ENCODE measurements at places on chromosomes 5 and 9.

DNA sequence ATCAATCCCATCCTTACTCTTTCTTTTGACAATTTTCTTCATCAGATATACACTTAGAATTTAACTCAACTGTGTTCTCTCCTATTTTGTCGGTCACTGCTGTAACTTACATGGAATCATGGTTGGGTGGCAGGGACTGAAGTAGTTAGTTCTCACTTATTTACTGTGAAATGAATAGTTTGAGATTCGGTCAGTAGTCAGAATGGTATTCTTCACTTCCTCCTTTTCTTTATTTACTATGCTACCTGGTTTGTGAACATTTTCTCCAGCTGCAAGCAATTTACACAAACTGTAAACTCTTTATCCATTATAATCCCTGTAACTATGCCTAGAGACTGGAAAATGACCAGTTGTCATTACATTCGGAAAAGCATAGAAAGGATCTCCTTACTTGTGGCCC lies 41.5 kb upstream of the GDNF start:
- no peak for DNase-seq

GRCh38 chr9:107214915-107215314 lies 68.2 kb upstream of the RAD23B start:
- no peak for DNase-seq

- no peak for DNase-seq
Observed at GRCh38 chr5:29252390-29252789, 1941.1 kb upstream of the CDH6 start.

DNA sequence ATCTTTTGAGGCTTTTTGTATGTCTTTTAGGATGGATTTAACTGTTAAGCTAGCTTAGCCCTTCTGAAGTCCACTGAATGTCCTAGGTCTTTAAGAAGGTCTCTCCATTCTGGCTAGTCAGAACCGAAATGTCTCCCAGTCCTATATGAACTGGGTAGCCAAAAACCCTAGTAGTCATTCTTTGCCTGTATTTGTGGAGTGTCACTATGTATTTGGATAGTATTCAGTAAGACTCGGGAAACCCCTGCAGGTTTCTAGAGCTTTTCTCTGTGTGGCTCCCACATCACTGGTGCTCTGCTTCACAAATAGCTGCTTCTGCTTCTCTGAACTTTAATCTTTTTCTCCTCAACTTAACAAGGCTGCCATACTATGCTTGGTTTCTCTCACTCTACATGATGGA lies 68.0 kb downstream of the RIC1 start:
- DNase-seq: no peak

DNA sequence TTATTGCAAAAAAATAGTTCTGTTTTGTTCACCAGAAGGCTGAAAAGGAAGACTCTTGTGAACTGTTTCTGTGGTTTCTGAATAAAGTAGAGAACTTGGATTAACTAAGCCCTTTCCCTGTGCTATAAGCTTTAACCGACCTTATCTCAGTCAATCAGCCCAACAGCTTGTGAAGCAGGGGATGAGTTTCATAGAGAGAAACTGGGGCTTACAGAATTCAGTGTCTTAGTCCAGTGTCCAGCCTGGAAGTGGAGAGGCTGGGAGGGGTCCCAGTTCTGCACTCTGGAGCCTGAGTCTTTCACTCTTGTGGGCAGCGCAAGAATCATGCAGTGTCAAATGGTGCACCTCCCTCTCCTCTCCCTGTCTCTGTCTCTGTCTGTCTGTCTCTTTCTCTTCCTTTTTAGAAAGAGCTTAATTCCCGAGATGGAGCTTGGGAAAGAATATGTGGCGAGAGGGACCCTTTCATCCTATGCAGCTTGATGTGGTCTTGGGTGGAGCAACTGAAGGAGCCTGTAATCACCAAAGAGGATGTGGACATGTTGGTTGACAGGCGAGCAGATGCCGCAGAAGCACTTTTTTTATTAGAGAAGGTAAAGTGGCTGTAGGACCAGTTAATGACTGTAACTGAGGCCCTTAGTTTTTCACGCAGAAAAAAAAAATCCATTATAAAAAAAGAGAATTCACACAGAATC lies 17.0 kb downstream of the PTPDC1 start:
- DNase-seq: no peak

GRCh38 chr9:97768746-97769145 lies 71.6 kb upstream of the XPA start:
- DNase-seq: no peak

DNA sequence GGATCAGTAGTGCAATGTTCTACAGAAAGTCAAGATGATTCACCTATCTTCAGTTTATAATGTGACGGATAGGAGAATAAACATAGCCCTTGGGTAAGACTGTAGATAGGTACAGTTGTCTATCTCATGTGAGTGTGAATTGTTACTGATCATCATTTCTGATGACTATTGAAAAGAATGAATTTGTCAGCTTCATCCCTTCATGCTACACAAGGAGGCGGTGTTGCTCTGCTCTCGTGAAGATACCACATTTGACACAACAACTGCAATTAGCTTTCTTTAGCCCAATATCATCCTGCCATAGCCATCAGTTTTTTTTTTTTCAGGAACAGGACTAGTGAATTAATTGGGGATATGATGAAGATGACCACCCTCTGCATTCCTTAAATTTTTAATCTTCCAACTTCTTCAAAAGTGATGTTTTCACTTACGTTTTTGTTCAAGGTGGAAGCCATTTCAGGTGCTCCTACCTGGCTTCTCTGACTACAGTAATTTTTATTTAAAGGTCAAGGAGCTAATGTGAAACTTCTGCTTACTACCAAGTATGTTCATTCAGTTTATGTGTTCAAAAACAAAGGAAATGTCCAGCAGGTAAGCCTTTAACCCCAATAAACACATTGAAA lies 152.9 kb upstream of the MOCS2 start:
- no peak for DNase-seq

DNA sequence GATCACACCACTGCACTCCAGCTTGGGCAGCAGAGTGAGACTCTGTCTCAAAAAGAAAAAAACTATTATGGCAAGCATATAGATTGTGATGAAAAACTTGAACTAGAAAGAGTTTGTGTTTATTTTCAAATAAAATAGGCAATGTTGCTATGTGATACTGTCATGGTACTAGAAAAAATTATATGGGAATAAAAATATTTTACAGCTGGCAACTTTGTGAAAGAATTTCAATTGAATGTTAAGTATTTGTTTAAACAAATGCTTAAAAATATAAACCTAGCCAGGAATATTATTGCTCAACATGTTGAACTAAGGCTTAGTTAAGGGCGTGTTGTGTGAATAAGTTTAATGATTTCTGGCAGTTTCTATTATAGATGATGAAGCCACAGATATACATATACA lies 31.7 kb downstream of the HSDL2 start:
- no peak for DNase-seq

DNA sequence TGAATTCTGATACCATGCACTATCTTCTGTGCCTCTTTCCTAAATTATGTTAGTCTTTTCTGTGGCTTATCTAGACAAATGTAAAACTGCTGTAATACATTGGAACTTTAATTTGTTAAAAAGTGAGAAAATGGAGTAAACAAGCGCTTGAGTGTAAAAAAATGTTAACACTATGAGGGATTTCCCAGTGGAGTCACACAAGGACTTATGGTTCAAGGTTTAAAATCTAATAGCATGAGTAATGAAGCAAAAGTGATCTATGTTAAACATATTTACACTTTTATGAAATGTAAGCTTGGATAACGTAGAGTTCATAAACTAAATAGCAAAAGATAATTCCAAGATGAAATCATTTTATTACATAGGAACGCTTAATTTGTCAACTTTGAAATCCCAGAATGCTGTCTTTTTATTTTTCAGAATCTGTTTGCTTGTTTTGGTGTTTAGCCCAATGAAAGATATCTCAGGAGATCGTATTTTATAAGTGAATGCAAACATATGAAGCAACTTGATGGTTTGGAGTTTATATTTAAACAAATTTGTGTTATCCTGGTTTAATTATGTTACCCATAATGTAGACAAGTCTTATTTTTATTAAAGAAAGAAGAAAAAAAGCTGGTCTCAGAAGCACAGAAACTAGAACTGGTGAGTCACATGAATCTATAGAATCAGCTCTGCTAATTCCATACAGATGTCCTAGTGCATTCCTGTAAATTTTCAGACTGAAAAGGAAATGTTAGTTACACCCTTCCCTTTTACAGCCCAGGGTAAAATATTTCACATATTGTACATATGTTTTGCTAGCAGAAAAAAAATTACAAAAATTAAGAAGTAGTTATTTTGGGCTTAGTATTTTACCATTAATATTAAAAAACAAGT lies 34.2 kb upstream of the FBN2 start:
- DNase-seq: no peak

- no peak for DNase-seq
Observed at GRCh38 chr9:90783552-90783951, 18.1 kb upstream of the SYK start.

DNA sequence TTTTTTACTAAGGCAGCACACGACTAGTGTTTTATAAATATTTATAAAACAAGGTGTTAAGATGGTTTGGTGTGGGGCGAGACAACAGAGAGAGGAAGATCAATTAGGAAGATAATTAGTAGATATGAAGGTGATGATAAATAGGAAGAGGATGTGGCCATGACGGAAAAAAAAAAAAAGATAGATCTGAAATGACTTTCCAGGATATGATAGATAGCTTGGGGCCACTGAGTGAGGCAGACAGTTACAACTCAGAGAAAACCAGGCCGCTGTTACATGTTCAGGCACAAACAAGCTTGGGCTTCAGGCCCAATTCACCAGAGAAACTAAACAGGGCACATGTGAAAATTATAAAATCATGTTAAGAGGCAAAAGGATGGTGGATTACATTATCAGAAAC lies 43.2 kb downstream of the KIAA0825 start:
- DNase-seq: no peak

- no peak for DNase-seq
Observed at GRCh38 chr5:66789434-66789833, 193.2 kb downstream of the MAST4 start.

- DNase-seq: no peak
Observed at GRCh38 chr9:130461731-130462130, 17.0 kb downstream of the ASS1 start.

DNA sequence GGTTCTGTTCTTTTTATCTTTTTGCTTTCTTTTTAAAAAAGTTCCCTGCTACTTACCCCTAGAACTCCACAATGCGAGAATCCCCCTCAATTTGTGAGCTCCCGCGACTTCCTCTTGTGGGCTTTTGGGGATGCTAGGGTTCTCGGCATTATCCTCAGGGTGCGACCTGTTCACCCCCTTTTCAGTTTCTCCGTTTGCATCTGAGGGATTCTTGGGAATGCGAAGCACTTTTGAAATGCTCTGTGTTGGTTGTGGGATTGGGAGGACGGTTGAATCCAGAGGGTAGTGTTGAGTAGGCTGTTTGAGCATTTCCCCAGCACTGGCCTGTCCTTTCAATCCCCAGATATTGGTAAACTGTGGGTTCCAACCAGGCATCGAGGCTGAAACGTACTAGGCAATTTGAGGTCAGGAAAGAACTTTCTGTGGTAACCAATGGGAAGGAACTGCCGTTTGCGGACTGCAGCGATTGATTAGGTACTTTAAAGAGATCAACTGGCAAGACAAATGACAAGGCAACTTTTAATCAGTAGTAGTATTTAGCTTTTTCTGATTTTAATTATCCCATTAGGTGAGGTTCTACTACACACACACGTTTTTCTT lies 415 bp downstream of the XRCC4 start:
- no peak for DNase-seq

DNA sequence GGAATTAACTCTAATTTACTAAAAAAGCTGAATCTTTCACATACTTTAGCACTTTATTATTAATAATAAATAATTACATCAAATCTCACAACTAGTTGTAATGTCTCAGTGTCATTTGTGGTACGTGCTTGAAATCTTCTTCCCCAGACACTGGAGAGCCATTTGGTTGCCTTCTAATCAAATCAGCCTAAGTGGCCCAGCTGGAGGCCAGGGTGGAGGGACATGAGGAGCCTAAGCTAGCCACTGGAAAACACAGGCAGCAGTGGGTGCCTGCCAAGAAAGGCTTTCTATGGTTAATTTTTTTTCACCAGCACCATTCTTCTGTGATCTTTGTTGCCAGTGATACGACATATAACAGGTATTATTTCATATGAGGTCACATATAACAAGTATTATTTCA lies 117.0 kb downstream of the ERCC6L2 start:
- no peak for DNase-seq

DNA sequence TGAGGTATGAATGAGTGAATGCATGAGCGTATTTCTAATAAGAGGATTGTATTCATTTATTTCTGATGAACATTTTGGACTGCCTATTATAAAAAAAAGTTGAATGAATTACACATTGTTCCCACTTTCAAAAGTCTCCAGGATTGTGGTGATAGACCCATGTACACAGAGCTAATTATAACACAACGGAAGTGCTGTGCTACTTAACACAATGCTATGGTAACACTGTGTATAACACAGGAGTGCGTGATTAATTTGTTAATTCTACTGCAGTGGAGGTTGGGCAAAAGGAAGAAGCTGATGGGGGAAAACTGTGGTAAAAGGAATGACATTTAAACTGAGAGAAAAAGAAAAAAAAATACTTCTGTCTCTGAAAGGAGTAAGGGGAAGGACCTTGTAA lies 147.8 kb upstream of the MEF2C start:
- no peak for DNase-seq

- DNase-seq: no peak
Observed at GRCh38 chr5:53613536-53613935, 53.1 kb downstream of the NDUFS4 start.

DNA sequence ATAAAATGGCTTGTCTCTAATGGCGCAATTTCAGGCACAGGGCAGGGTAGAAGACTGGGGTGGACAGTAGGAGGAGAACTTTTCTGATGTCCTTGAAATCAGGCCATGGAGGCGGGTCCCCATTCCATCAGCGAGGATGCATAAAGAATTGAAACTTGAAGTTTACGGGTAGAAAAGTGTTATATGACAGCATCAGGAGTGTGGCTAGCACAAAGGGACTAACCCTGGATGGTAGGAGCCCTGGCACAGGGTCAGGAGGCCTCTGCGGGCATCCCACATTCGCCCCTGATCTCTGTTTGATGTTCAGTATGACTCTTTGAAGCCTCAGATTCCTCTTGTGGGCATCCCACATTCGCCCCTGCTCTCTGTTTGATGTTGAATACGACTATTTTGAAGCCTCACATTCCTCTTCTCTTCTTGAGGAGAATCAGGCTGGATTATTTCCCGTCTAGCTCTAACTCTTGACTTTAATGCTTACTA lies 94.8 kb upstream of the ADRA1B start:
- DNase-seq: no peak

GRCh38 chr9:136960938-136961275 lies 8.8 kb downstream of the LCN12 start:
- DNase-seq: no peak

- DNase-seq: no peak
Observed at GRCh38 chr9:129240581-129241211, 62.6 kb upstream of the IER5L start.

DNA sequence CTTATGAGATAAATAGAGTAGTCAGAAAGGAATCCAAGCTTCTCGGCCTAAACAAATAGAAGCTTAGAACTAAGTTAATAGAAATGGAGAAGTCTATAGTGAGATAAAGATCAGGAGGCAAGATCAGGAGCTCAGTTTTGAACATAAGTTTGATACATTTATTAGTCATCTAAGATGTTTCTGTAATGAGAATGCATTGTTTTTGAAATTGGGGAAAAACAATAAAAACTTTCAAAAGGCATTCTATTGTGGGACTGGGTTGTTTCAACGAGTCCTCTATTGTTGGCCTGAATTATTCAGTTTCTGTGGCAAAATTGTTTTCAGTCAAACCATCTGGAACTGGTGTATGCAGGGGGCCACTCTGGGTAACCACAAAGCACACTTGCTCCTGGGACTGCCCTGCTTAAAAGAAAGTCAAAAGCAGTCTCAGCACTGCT lies 181.0 kb upstream of the CLINT1 start:
- DNase-seq: no peak

All from stimulated activated CD4-positive, alpha-beta T cell treated with anti-CD3 and anti-CD28 coated beads, TNF-alpha, amount 100 ng/mL, for 1 hour (primary cell).